Right renal pelvis (tissue), 4 donors: ENCODE measurements at places on chromosomes 4 and X. TPM values are rescaled to one million over a fixed set of nuclear protein-coding genes. Genes with fewer than 3 reads are reported as not detected.

CACNA1F gene
- polyA plus RNA-seq = 0.29 TPM

BMP15 gene
- not detected for polyA plus RNA-seq

WWC2 gene
- 56.4 TPM for polyA plus RNA-seq

GPR119 gene
- polyA plus RNA-seq = not detected

MAGEC1 gene
- polyA plus RNA-seq = not detected

NELFA gene
- 36.9 TPM for polyA plus RNA-seq

DSPP gene
- not detected for polyA plus RNA-seq

HMGN5 gene
- 33.0 TPM for polyA plus RNA-seq
